Renal cortex interstitium (tissue), 15 donors: ENCODE measurements at places on chromosomes 5 and 9. TPM values are rescaled to one million over a fixed set of nuclear protein-coding genes. Genes with fewer than 3 reads are reported as not detected.

DNA sequence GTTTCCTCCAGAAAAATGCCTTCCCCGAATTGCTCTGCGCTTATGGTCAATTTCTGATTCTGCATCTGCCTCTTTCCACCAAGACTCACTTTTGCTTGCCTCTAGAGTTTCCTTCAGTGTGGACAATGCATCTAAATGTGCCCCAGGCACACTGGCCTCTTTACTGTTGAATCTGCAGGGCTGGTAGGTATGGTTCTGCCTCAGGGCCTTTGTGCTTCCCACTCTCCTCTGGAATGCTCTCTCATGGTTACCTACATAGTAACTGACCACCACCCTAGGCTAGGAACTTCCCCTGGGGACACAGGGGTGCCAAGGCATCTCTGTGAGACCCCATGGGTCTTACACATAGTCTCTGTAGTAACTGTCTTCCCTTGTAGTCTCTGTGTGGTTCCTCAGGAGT, 1258.6 kb downstream of the CDH12 start:
- DNase-seq = no peak

IER5L gene
- 15.5 TPM for polyA plus RNA-seq

DNA sequence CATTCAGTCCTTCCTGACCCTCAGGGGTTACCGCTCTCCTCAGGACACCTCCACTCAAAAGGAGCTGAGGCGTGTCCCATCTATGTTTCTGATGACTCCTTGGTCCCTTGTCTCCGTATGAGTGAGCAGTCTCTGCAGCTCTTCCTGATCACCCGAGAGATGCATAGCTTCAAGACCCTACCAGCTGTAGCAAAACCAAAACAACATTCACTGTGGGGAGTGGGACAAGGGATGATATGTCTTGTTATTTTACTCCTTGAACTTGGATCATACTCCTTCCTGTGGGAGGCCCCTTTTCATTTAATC, 14.4 kb downstream of the GLDC start:
- DNase-seq = no peak

LCN6 gene
- not detected for polyA plus RNA-seq

CETN3 gene
- 75.5 TPM for polyA plus RNA-seq

PCDHGA6 gene
- 6.5 TPM for polyA plus RNA-seq

- DNase-seq = no peak
Observed at GRCh38 chr5:24110004-24110615, 534.7 kb downstream of the CDH10 start.

DNA sequence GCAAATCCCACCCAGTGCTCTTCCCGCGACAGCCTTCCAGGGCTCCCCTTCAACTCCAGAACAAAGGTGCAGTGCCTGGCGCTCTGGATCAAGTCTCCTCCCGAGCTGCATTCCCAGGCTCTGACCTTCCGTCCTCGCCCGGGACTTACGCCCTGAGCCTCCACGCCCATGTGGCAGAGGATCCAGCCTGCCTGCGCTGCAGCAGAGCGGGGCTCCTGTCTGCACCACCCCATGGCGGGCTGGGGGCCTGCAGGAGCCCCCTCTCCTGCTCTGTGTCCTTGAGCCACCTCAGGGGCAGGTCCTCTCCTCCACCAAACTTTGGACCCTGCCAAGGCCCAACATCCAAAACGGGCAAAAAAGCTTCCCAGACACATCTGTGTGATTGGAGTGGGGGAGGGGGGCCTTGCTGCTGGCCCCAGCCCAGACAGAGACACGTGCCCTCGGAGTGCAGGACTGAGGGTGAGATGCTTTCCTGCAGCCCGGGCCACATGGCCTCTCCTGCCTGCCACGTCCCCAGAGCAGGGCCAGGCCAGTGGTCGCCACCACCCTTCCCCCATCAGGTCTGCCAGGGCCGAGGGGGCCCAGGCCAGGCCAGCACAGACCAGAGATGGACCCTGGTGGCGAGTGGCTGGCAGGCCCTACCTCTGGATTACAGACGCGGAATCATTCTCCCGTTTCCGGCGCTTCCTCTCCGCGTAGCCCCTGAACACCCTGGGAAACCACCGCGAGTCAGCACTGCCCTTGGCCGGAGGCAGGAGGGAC, 4.4 kb downstream of the NSMF start:
- no peak for DNase-seq

DNA sequence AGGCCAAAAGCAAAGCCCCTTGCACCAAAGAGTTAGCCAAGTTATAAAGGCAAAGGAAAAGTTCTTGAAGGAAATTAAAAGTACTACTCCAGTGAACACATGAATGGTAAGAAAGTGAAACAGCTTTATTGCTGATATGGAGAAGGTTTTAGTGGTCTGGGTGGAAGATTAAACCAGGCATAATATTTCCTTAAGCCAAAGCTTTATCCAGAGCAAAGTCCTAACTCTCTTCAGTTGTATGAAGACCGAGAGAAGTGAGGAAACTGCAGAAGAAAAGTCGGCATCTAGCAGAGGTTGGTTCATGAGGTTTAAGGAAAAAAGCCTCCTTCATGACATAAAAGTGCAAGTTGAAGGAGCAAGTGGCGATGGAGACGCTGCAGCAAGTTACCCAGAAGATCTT, 3.1 kb upstream of the NUDT12 start:
- DNase-seq = no peak

PCDHB10 gene
- polyA plus RNA-seq = 6.8 TPM

CDC20B gene
- polyA plus RNA-seq = 0.59 TPM

GRCh38 chr5:5370059-5370774, 52.3 kb upstream of the ICE1 start:
- DNase-seq = no peak

GRCh38 chr5:109876030-109876725, 186.5 kb downstream of the MAN2A1 start:
- no peak for DNase-seq

PCDHGA1 gene
- polyA plus RNA-seq = 0.92 TPM

TAF11L2 gene
- not detected for polyA plus RNA-seq

DNA sequence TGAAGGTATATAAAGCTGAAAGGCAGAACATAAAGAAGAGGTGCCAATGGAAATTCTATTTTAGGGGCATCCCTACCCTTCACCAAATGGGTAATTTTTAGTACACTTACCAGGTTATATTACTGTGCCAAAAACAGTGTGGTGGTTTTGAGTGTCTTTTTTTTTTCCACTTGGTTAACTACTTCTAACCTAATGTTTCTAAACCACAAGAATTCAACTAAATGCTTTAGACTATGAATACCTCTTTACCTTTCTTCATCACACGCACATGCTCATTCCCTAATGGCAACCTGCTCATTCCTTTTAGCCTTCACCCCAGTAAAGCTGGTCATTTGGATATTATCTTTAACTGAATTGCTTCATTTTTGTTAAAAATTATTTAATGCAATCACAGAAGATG, 215.6 kb downstream of the PIK3R1 start:
- DNase-seq = no peak

GRCh38 chr5:79284846-79285245, 48.9 kb downstream of the JMY start:
- DNase-seq = no peak

DNA sequence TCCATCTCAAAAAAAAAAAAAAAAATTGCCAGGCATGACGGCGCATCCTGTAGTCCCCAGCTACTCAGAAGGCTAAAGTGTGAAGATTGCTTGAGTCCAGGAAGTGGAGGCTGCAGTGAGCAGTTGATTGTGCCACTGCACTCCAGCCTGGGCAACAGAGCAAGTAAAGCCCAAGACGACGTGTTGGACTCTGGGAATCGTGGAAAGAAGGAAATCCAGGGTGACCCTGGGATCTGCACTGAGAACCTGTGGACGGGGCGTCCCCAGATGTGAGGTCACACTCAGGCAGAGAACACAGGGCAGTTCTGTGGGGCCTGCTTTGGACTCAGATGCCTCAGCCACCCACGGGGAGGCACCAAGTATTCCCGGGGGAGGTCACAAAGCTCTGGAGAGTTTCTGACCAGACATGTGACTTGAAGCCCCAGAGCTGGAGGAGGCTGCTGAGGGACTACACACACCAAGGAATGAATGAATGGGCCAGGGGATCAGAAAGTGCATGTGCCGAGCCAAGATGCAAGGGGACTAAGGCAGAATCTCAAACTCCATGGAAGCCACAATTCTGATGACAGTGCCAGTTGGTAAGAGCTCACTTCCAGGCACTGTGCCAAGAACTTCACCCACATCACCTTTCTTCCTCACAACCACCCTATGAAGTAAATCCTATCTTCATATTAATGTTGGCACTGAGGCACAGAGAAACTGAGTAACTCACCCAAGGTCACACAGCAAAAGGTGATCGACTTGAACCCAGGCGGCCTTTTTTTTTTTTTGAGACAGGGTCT, 12.9 kb downstream of the DYNC2I2 start:
- no peak for DNase-seq

- DNase-seq = no peak
Observed at GRCh38 chr9:24051587-24051986, 225.5 kb upstream of the ELAVL2 start.

DNA sequence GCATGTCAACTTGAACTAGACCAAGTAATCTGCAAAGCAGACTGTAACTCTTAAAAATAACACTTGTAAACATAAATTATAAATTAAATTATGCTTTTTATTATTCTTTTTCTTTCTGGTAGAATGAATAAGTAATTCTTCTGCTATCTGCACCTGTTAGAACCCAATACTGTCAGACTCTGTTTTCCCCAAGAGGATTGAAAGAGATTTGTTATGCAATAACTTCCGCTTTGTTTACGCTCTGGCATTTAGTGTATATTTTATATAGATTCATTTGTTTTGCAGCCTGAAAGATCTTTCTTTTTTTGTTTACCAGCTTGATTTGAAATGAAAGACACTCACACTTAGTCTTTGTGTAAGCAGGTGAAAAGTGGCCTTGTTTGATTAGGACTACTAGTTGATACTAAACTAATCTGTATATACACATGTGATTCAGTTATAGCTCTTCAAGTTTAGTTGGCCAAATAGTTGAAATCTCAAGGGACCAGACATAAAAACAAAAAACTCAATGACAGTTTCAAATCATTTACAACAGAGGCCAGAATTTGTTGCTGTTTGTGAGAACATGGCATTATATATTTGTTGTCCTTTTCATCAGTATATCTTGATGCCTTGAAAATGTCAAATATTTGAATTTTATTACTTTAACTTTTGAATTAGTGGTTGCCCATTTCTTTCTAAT, 155.8 kb downstream of the PBX3 start:
- no peak for DNase-seq

GRCh38 chr5:148939676-148940075, 113.3 kb downstream of the ADRB2 start:
- DNase-seq = no peak

GRCh38 chr5:78419396-78419795, 59.0 kb downstream of the SCAMP1 start:
- DNase-seq = no peak

- DNase-seq = peak; percentile 60
Observed at GRCh38 chr9:127503947-127504886, 52.9 kb downstream of the LRSAM1 start.

ARAP3 gene
- polyA plus RNA-seq = 18.6 TPM

DNA sequence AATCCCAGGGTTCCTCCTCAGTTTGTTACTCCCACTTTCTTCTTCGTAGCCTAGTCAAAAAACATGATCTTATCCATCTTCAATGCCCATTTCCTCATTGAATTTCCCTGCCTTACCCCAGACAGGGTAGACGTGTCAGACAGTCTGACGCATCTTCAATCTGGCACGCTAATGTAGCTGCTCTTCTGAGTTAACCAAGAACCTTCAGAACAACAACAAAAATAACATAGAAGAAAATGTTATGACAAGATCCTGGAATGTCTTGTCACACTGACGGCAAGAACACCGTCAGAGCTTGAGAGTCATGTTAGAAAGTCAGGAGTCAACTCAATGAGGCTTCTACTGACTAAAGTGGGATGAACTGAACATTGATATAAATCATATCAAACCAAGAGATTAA, 122.7 kb upstream of the SPDL1 start:
- no peak for DNase-seq

SLU7 gene
- polyA plus RNA-seq = 77.4 TPM

DNA sequence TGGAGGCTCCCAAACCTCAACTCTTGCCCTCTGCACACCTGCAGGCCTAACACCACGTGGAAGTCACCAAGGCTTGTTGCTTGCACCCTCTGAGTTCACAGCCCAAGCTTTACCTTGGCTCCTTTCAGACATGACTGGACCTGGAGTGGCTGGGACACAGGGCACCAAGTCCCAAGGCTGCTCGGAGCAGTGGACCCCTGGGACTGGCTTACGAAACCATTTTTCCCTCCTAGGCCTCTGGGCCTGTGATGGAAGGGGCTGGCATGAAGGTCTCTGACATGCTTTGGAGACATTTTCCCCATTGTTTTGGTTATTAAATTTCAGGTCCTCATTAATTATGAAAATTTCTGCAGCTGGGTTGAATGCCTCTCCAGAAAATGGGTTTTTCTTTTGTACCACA, 994.4 kb upstream of the NUDT12 start:
- DNase-seq = no peak

DNA sequence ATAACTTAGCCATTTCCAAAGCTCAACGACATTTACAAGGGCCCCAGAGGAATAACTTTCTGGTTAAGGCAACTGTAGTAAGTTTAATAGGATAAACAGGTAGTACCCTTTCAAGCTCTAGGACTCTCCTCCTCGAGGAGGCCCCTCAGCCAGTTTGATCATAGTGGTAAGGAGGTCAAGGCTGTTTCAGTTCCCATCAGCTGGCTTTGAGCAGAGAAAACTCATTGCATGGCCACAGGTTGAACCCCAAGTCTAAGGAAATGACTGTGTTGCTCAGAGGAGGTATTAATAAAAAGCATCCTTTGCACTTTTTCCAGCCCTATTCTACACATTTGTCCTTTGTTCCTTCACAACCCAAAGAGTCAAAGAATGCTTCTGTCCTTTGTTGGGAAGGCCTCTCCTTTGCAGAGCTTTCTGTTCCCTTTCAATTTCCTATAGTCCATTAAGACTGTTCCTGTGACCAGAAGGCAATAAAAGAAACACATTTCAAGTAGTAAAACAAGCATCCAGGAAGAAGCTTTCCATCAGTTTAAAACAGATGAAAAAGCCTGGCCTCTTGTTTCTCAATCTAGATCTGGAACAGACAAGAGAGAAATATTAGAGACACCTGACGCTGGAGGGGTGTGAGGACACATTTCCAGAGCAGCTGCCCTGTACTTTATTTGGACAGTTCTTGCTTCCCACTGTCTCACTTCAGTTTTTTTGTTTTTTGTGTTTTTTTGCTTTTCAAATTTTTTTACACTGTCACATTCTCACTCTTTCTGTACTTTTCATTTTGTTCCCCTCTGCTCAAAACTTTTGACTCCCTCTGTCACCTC, 54.1 kb downstream of the PRRC1 start:
- DNase-seq = no peak

GABRG2 gene
- polyA plus RNA-seq = 0.07 TPM

- no peak for DNase-seq
Observed at GRCh38 chr9:114684036-114684435, 2.0 kb upstream of the TEX48 start.

TAF7 gene
- polyA plus RNA-seq = 157 TPM
